ENCODE measurements at places on chromosomes 11 and 22.
A peak's percentile ranks its signal among the peaks of the same experiment; 100 is the strongest.

DNA sequence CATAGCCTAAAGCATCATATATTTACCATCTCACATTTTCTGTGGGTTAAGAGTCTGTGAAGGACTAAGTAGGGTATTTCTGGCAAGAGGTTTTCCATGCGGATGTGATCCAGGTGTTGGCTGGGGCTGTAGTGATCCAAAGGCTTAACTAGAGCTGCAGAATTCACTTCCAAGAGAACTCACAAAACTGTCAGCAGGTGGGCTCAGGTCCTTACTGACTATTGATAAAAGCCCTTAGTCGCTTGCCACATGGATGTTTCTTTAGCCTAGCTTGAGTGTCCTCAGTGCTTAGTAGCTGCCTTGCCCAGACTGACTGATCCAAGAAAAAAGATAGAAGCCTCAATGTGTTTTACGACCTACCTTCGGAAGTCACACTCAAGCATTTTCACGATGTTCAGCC lies 250.8 kb downstream of the CNTN5 start:
- DNase-seq, result no peak

GRCh38 chr22:46193898-46194310 lies 43.6 kb downstream of the PPARA start:
- no peak for DNase-seq

DNA sequence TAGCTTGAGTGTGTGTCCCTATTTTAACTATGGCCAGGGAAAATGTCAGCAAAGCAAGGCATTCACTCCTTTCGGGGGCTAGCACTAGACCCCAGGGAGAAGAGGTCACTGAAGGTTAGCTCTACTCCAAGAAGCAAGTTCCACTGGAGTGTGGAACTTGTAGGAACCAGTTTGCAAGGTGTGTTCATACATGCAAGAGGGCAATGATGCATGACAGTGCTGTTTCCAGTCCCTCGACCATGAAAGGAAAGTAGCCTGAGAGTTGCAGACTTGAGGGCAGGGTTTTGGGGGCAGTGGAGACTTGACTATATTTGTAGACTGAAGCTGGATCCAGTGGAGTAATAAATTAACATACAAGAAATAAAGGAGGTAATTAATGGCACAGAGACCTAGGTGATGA lies 21.6 kb upstream of the SLC36A4 start:
- no peak for DNase-seq

DNA sequence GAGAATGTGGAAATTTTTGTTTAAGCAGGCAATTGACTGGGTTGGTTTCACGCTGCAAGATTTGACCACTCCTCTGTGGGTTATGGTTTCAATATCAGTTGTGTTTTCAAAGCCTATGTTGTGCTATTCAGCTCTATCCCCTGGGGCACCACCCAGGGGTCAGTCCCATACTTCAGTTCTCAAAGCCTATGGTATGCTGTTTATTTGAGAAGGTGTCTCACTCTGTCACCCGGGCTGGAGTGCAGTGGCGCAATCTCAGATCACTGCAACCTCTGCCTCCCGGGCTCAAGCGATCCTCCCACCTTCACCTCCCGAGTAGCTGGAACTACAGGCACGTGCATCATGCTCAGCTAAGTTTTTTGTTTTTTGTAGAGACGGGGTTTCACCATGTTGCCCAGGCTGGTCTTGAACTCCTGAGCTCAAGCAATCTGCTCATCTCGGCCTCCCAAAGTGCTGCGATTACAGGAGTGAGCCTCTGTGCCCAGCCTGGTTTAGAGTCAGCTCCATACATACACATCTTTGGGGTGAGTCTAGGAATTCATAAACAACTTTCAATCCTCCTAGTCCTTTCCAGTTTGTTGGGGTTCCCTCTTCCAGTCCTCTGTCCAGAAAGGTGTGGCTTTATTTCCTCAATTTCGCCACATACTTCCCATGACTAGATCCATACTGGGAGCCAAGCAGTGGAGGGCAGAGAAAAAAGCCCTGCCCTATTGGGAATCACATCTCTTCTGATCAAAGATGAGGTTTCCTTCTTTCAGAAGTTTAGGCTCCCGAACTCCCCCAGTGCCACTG lies 35.0 kb upstream of the MAPK1 start:
- DNase-seq, result no peak

GRCh38 chr11:33753304-33753967 lies 17.2 kb upstream of the CD59 start:
- DNase-seq, result no peak

GRCh38 chr22:24247564-24248344 lies 2.9 kb upstream of the GGT5 start:
- peak; percentile 83 for DNase-seq

- DNase-seq, result no peak
Measured at GRCh38 chr11:66868726-66869566, 12.1 kb downstream of the LRFN4 start.

GRCh38 chr22:20469110-20469868 lies 26.3 kb downstream of the KLHL22 start:
- no peak for DNase-seq

DNA sequence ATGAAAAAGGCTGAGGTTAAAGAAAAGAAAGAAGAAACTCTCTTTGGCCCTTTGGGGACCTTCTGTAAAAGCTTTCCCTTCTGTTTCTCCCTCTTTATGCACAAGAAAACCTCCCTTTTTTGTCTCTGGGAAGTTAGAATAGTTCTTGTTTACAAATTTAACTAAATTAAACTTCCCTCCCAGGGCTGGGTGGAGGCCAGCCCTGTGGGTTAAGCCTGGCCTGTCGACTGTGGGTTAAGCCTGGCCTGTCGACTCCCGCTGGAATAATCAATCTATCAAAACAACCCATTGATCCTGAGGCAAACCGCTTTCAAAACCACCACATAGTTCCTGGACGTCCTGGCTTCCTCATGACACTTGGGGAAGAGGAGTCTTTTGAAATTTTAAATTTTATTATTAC lies 1.2 kb upstream of the DRG1 start:
- DNase-seq, result no peak

GRCh38 chr11:8768625-8769333 lies 86.2 kb downstream of the RPL27A start:
- peak; percentile 63 for DNase-seq

DNA sequence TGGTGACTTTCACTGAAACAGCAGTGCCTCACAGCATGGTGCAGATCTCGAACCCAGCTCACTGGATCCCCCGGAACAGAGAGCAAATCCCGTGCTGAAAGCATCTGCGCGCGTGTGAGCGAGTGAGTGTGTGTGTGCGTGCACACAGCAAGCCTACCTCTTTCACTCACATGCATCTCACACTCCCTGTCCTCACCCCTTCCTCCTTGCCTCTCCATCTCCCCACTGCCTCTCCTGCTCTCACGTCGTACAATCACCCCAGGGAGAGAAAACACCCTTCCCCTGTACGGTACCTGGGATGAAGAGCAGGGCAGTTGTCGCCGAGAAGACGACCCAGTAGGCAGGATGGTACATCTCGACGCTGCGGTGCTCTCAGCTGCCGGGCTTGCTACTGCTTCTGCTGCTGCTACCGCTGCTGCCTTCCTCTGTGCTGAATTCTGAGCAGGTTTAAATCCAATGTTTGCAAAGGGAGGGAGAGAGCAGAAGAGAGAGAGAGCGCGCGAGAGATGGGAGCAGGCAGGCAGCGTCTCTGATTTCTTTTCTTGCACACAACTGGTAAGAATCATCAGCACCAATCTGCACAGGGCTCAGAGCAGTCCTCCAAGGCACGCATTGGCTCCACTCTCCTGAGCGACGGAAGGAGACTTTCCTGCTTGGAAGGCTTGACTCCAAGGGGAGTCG lies at the start of gene OPCML:
OPCML (minus strand) TSS at position 531 of the 681 bp plus-strand sequence.
- no peak for DNase-seq

DNA sequence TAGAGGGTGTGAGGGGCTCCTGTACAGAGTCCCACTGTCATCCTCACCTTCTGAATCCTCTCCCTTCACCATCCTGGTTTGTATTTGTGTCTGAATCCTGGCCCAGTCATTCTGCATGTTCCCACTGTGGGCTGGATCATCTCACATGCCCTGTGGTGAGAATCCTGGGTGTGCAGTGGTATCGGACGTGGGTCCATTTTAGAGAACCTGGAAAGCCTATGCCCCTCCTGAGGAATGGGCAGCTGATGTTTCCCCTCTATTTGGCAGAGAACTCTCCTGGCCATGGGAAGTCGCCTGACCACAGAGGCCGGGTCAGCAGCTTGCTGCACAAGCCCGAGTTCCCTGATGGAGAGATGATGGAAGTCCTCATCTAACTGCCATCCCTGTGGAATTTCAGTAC lies 102.3 kb downstream of the AMOTL1 start:
- DNase-seq, result no peak

GRCh38 chr22:38250643-38251340 lies 22.0 kb downstream of the TMEM184B start:
- DNase-seq, result no peak

GRCh38 chr11:70871881-70872280 lies 380.5 kb downstream of the SHANK2 start:
- no peak for DNase-seq

GRCh38 chr11:82004537-82005213 lies 729.0 kb downstream of the FAM181B start:
- DNase-seq, result no peak

GRCh38 chr11:74022546-74022945 lies 13.7 kb upstream of the UCP3 start:
- no peak for DNase-seq

- DNase-seq, result no peak
Measured at GRCh38 chr11:45448561-45448960, 162.4 kb upstream of the SYT13 start.

GRCh38 chr22:39705386-39705785 lies 134.8 kb downstream of the CACNA1I start:
- no peak for DNase-seq

DNA sequence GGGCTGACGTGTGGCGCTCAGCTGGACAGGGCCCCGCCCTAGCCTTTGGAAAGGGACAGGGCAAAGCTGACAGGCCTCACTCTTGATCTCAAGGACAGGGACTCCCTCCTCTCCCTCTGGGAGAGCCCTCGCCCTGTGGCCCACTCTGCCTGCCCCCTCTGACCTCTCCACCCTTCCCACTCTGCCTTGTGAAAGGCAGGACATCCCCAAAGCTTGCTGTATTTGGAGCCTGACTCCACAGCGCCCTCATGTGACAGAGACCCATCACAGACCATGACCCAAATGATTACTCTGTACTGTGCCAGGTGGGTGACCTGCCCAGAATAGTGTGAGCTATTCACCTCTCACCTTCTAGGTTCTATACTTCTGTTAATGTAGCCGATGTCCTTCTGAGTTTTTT lies 18.8 kb downstream of the P2RY2 start:
- DNase-seq, result no peak

All from AG04449 (cell line).